Stimulated activated CD8-positive, alpha-beta memory T cell treated with anti-CD3 and anti-CD28 coated beads, Interleukin-2, amount 100 ng/mL, for 1 hour (primary cell): ENCODE measurements at places on chromosomes 12 and 14.

GRCh38 chr12:67043771-67044170 is 225.4 kb upstream of the CAND1 start:
- no peak for DNase-seq

DNA sequence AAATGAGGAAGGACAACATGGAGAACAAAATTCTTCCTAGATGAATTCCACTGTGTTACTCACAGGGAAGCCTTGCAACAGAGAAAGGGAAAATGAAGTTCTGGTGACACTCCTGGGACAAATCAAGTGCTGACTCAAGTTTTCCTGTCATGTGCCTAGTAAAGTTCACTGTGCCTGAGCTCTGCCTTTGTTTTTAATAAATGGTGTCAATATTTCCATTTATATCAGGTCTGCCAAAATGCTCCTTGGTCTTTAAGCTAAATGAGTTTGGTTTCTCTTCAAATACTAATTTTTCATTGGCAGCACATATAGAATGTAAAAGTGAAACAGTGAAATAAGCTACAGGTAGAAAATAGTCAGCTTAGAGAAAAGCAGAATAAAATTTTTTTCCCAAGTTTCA is 33.0 kb downstream of the HIGD1C start:
- DNase-seq = no peak

DNA sequence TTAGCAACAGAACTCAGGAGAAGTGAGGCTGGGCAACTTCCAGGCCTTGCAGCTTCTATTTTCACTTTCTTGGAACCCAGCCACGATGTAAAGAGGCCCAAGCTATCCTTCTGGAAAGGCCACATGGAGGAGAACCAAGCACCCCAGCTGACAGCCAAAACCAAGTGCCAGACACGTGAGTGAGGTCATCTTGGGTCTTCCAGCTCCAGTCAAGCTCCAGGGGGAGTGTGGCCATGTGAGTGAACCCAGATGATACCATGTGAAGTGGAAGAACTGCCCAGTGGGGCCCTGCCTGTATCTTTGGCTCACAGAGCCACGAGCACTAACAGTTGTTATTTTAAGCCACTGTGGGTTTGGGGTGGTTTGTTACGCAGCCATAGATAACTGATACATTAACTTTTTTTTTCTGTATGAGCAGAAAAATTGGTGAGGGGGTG is 126.8 kb upstream of the MAP1LC3B2 start:
- no peak for DNase-seq

DNA sequence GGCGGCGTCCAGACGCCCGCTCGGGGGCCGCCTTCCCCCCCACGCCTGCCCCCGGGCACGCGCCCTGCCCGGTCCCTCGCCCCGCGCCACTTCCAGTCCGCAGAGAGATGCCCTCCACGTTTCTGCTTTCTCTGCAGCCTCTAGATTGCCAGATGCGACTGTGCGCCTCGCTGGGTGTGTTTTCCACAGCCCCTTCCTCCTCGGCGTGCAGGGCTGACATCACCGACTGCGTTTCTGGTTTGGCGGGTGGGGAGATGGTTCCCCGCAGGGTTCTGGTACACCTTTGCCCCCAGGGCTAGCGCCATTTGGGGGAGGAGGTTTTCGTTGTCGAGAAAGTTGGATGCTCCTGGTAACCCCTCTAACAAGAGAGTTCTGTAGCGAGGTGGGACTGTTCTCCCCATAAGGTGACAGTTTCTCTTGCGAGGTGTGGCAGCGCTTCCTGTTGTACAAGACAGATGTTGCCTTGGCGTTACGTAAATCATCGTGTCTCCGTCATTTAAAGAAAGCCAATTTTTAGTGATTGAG is 1.5 kb downstream of the CALM1 start:
- peak; percentile 29 for DNase-seq

- no peak for DNase-seq
Measured at GRCh38 chr14:99708449-99708848, 24.4 kb downstream of the CYP46A1 start.

GRCh38 chr12:86081843-86082242 is 174.3 kb downstream of the MGAT4C start:
- DNase-seq = no peak

GRCh38 chr12:3655328-3655900 is 97.5 kb downstream of the CRACR2A start:
- no peak for DNase-seq

- no peak for DNase-seq
Measured at GRCh38 chr12:124545508-124546418, 21.6 kb downstream of the NCOR2 start.

DNA sequence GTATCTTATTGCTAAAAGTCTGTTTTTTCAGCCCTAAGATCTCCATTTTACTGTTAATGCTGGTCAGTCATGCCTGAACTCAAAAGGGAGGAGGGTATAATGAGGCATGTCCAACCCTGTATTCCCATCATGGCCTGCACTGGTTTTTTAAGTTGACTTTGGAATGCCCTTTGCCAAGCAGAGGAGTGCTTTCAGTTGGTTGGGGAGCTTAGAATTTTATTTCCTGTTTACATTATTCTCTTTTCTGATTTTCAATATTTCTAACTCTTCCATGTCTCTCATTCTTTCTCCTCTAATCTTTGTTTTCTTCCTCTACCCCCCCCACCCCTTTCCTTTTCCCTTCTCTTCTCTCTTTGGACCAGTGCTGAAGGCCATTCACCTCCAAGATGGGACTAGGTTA is 4.9 kb upstream of the DHRS2 start:
- no peak for DNase-seq

DNA sequence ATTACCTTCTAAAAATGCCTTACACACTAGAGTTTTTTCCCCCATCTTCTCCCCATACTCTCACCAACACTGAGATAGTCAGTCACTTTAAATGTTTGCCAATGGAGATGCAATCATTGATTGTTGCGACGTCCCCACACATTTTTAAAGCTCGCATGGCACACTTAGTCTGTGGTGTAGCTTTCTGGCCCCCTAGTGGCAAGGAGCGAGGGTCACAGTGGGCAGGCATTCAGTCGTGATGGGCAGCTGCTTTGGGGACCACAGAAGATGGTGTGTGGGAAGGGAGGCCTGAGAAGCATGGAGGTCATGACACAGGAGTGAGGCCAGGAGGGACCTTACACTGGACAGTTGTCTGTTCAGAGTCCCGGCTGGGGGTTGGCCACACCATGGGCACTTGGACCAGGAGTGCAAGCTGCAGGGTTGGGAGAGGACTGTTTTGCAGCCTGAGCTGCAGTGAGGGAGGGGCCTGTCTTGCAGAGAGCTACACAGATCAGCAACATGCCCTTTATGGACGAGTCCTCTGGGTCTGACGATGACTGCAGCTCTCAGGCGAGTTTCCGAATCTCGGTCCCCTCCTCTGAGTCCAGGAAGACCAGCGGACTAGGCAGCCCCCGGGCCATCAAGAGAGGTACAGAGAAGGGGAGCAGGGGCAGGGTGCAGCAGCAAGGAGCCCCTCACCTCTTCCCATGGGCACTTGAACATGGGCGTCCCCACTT is 28.6 kb downstream of the PIGH start:
- peak; percentile 43 for DNase-seq

GRCh38 chr12:12714276-12715021 is 2.7 kb upstream of the CDKN1B start:
- no peak for DNase-seq

DNA sequence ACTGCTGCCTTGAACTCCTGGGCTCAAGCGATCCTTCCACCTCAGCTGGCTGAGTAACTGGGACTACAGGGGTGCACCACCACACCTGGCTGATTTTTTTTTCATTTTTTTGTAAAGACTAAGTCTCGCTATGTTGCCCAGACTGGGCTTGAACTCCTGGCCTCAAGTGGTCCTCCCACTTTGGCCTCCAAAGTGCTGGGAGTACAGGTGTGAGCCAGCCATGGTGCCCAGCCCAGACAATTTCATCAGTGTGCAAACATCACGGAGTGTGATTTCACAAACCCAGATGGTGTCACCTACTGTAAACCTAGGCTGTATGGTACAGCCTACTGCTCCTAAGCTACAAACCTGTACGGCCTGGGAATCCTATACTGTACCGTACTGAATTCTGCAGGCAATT is 6.9 kb upstream of the BCL7A start:
- no peak for DNase-seq

DNA sequence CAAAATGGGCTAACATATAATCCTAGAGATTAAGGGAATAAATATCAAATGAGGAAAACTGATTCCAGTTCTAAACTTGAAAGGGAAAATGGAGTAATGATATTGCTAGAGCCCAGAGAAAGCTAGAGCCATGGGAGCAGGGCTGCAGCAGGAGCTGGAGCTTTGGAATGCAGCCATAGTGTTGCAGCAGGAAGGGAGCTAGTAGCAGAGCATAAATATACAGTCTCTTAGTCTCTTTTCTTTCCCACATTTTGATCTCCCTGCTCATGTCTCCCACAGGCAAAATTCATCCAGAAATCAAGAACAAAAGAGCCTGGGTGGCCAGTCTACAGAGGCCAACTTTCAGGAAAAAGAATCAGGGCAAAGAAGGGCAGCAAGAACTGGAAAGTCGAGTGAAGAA is 253.7 kb downstream of the ATXN7L3B start:
- DNase-seq = no peak

GRCh38 chr14:103723748-103724081 is 8.1 kb downstream of the ZFYVE21 start:
- DNase-seq = no peak

- DNase-seq = no peak
Measured at GRCh38 chr14:89479802-89480201, 62.8 kb upstream of the FOXN3 start.

GRCh38 chr12:114136631-114137030 is 170.5 kb upstream of the RBM19 start:
- DNase-seq = no peak

DNA sequence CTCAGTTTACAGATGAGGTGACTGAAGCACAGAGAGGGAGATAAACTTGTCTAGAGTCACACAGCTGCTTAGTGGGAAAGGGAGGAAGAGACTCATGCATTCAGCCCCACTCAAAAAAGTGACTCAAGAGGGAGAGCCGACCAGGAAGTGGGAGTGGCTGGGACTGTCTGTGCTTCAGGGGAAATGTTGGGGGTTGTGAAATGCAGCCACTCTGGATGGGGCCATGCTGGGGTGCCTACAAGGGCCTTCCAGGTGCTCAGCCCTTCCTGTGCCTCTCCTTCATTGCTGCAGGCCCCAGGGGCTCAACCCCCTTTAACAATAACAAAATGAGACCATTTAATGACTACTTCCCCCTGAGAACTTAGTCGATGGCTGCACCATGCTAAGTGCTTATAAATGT is 41.8 kb downstream of the CACNA1C start:
- DNase-seq = no peak

GRCh38 chr12:116958402-116959197 is 47.9 kb downstream of the FBXW8 start:
- DNase-seq = no peak

- no peak for DNase-seq
Measured at GRCh38 chr14:65210822-65211182, 108.5 kb upstream of the MAX start.

- DNase-seq = no peak
Measured at GRCh38 chr12:13208533-13209435, 12.3 kb downstream of the EMP1 start.

- DNase-seq = no peak
Measured at GRCh38 chr12:122669397-122670070, 33.6 kb downstream of the HCAR2 start.

DNA sequence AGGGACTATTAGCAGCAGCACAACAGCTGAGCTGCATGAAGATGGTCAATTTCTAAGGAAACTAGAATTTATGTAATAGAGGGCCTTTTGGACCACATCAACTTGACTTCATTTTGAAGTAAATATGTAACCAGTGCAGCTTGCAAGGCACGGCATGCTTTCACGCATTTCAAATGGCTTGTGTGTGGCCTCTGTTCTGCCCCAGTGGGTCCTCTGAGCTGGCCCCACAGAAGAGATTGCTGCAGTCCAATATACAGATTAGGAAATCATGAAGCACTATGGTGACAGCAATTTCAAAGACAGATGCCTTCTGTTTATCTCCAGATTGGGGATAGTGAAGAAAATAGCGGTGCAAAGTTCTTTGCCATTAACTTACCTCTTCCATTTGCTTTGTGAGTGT is 101.4 kb downstream of the PDZRN4 start:
- DNase-seq = no peak

DNA sequence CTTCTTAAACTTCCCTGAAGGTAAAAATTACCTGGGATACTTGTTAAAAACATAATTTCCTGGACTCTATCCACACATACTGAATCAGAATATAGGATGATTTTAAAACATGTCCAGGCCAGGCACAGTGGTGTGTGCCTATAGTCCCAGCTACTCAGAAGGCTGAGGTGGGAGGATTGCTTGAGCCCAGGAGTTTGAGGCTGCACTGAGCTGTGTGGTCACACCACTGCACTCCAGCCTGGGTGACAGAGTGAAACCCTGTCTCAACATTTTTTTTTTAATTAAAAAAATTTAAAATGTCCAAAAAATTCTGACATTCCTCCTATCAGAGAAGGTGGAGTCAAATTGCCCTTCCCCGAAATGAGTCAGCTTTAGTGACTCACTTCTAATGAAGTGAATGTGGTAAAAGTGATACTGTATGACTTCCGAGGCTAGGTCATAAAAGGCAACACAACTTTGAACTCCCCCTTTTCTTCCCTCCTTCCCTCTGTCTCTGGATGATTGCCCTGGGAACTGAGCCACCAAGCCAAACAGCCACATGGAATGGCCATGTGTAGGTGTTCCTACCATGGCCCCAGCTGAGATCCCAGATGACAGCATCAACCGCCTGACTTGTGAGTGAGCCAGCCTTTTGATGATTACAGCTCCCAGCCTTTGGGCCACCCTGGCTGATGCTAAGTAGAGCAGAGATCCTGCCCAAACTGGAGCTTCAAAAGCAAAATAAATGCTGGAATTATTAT is 36.3 kb downstream of the LIMA1 start:
- no peak for DNase-seq

- DNase-seq = no peak
Measured at GRCh38 chr14:63573581-63573980, 30.4 kb upstream of the PPP2R5E start.

- DNase-seq = no peak
Measured at GRCh38 chr12:26158078-26158764, 33.4 kb upstream of the BHLHE41 start.

GRCh38 chr12:77724367-77724957 is 106.2 kb upstream of the NAV3 start:
- no peak for DNase-seq

DNA sequence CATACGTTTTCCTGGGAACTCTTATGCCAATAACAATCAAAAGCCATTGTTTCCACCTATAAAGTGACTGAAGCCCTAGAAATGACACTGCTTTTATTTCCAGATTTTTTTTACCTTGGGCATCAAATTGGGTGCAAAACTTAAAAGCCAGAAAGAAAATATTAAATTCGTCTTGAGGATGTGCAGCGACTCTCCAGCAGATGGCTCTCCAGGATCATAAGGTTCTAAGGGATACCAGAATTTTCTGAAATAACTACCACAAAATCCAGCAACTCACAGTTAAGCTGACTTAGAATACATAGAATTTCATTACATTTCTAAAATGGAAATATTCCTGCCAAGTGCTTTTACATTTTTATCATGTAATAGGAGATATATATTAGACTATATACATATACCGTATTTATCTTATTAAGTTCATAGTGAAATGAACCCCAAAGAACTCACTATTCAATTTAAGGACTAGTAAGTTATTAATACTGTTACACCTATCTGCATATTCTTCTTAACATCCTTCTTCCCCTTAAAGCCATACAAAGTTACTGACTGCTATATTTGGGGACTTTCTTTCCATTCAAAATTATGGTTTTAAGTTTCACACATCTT is 44.0 kb downstream of the ARMH4 start:
- DNase-seq = no peak
